Activated naive CD4-positive, alpha-beta T cell treated with anti-CD3 and anti-CD28 coated beads for 36 hours (primary cell): ENCODE measurements at places on chromosomes 5 and 9. TPM values are rescaled to one million over a fixed set of nuclear protein-coding genes. Genes with fewer than 3 reads are reported as not detected.

- peaks cover 20% of the 10 kb centered on the region for H3K36me3 ChIP-seq
- no peak overlapping the region for H3K4me3 ChIP-seq
- H3K27me3 ChIP-seq, result no peaks in the 10 kb centered on the region
- no peaks in the 10 kb centered on the region for H3K4me1 ChIP-seq
Observed at GRCh38 chr5:172093559-172093958, 87.1 kb upstream of the FBXW11 start.

PCDHB9 gene
- total RNA-seq, result not detected

GRCh38 chr9:134127616-134128015 is 8.3 kb upstream of the WDR5 start:
- no peak for DNase-seq
- no peak overlapping the region for H3K27ac ChIP-seq
- no peaks in the 10 kb centered on the region for H3K36me3 ChIP-seq
- H3K4me3 ChIP-seq, result no peak overlapping the region
- H3K4me1 ChIP-seq, result peaks cover 2% of the 10 kb centered on the region
- H3K27me3 ChIP-seq, result no peaks in the 10 kb centered on the region

GRCh38 chr5:164869325-164869724 is 1363.9 kb downstream of the MAT2B start:
- no peak overlapping the region for H3K4me3 ChIP-seq
- no peak for DNase-seq
- H3K27ac ChIP-seq, result no peak overlapping the region
- H3K36me3 ChIP-seq, result no peaks in the 10 kb centered on the region
- no peaks in the 10 kb centered on the region for H3K4me1 ChIP-seq
- no peaks in the 10 kb centered on the region for H3K27me3 ChIP-seq

GRCh38 chr5:118628660-118629354 is 359.5 kb downstream of the DTWD2 start:
- H3K27me3 ChIP-seq, result no peaks in the 10 kb centered on the region
- DNase-seq, result no peak
- H3K4me3 ChIP-seq, result no peak overlapping the region
- no peaks in the 10 kb centered on the region for H3K4me1 ChIP-seq
- H3K27ac ChIP-seq, result no peak overlapping the region

- no peak for DNase-seq
- no peak overlapping the region for H3K27ac ChIP-seq
Observed at GRCh38 chr5:120073722-120074121, 390.4 kb upstream of the PRR16 start.

DNA sequence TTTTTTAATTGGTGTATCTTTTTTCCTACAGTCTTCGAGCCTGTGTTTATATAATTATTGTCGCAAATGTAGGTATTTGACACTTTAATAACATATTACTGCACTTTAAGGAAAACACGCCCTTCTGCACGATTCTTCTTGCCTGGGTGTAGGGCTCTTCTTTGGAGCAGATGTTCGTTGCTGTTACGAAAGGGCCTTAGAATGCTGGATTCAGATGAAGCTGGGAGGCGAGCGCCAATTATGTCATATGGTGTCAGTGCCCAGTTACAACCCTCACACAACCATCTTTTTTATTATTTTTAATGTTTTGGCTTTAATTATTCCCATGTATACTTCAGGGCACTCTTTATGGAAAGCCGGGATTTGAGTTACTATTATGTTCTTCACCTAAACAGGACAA is 553.0 kb downstream of the EBF1 start:
- no peak overlapping the region for H3K4me3 ChIP-seq
- H3K36me3 ChIP-seq, result no peaks in the 10 kb centered on the region
- no peak overlapping the region for H3K27ac ChIP-seq
- peaks cover 28% of the 10 kb centered on the region for H3K4me1 ChIP-seq

- H3K27ac ChIP-seq, result no peak overlapping the region
- DNase-seq, result no peak
- no peaks in the 10 kb centered on the region for H3K27me3 ChIP-seq
- peaks cover 27% of the 10 kb centered on the region for H3K4me1 ChIP-seq
- peaks cover 13% of the 10 kb centered on the region for H3K36me3 ChIP-seq
Observed at GRCh38 chr9:130072515-130073235, 19.0 kb downstream of the GPR107 start.

- no peaks in the 10 kb centered on the region for H3K27me3 ChIP-seq
- H3K4me3 ChIP-seq, result no peak overlapping the region
- H3K27ac ChIP-seq, result no peak overlapping the region
- no peaks in the 10 kb centered on the region for H3K4me1 ChIP-seq
- DNase-seq, result no peak
Observed at GRCh38 chr5:27494887-27495286, 456.5 kb upstream of the CDH9 start.

GRCh38 chr9:108217431-108218349 is 638.1 kb downstream of the ACTL7B start:
- H3K36me3 ChIP-seq, result no peaks in the 10 kb centered on the region
- no peaks in the 10 kb centered on the region for H3K4me1 ChIP-seq
- H3K27ac ChIP-seq, result no peak overlapping the region
- no peak overlapping the region for H3K4me3 ChIP-seq
- no peak for DNase-seq

DNA sequence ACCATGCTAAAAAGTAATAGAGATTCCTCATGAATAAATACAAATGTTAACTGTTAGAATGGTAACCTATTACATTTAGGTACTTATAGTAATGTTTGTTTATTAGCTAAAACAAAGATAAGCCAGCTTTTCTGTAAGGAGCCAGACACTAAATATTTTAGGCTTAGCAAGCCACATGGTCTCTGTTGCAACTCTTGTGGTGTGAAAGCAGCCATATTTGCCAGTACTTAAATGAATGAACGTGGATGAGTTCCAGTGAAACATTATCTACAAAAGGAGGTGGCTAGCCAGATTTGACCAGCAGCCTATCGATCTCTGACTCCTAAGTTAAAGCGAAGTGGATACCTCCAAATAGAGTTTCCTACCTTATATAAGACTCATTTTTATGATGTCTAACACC is 331.6 kb downstream of the CDH12 start:
- no peak overlapping the region for H3K4me3 ChIP-seq
- H3K4me1 ChIP-seq, result no peaks in the 10 kb centered on the region
- H3K27ac ChIP-seq, result no peak overlapping the region
- H3K27me3 ChIP-seq, result no peaks in the 10 kb centered on the region
- no peaks in the 10 kb centered on the region for H3K36me3 ChIP-seq

SV2C gene
- not detected for total RNA-seq
